Muscle of leg (tissue), 16 donors: ENCODE measurements at places on chromosomes 16 and 17. TPM values are rescaled to one million over a fixed set of nuclear protein-coding genes. Genes with fewer than 3 reads are reported as not detected.

DNA sequence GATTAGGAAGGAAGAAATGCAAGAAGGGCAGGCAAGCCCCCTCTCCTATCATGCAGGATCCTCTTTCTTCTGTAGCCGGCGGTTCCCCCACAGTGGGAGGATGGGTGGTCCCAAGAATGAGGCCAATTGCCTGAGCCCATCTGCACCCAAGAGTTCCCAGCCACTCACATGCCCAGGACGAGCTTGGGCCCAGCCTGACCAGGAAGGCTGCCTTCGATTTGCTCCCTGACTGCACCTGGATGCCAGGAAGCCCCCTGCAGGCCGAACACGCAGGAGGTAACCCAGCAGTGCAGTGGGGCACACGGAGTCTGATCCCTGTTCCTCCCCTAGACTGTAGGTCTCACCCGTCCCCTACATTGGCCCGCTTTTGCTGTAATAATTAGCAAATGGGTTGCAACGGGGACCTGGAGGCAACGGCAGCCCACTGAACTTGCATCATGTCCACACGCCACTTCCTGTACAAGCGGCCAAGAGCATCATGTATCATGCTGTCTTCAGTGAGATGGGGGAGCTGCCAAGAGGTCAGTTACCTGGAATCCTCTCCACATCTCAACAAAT lies 67.5 kb downstream of the AMFR start:
- peaks cover 15% of the 10 kb centered on the region for H3K36me3 ChIP-seq
- peaks cover 4% of the 10 kb centered on the region for H3K4me1 ChIP-seq
- no peak overlapping the region for H3K27ac ChIP-seq
- no peaks in the 10 kb centered on the region for H3K27me3 ChIP-seq
- no peak for DNase-seq
- no peak overlapping the region for H3K4me3 ChIP-seq

GRCh38 chr17:21119247-21119918 lies 7.4 kb upstream of the DHRS7B start:
- H3K36me3 ChIP-seq = no peaks in the 10 kb centered on the region
- no peaks in the 10 kb centered on the region for H3K4me1 ChIP-seq
- no peak overlapping the region for H3K27ac ChIP-seq
- H3K4me3 ChIP-seq = no peak overlapping the region
- peak; percentile 80 for DNase-seq
- H3K27me3 ChIP-seq = peaks cover 2% of the 10 kb centered on the region

DNA sequence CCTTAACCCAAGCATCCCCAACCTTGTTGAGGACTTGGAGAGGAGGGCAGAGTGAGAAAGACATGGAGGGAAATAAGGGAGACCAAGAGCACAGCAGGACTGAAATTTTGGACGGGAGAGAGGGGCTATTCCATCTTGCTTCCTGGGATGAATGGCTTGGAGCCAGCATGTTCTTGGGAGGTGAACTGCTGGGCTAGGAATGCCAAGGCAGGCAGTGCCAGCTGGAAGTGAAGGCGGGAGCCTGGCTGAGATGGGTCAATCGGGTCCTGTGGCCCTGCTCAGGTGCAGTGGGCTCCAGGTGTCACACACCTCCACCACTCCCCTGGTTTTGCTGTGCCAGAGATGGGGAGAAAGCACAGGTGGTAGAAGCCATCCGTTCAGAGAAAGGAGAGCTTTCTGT lies 25.5 kb downstream of the WNT9B start:
- H3K4me1 ChIP-seq = no peaks in the 10 kb centered on the region
- no peak overlapping the region for H3K4me3 ChIP-seq
- DNase-seq = no peak
- H3K27me3 ChIP-seq = peaks cover 3% of the 10 kb centered on the region
- H3K36me3 ChIP-seq = no peaks in the 10 kb centered on the region

The USH1G gene
- not detected for polyA plus RNA-seq

DNA sequence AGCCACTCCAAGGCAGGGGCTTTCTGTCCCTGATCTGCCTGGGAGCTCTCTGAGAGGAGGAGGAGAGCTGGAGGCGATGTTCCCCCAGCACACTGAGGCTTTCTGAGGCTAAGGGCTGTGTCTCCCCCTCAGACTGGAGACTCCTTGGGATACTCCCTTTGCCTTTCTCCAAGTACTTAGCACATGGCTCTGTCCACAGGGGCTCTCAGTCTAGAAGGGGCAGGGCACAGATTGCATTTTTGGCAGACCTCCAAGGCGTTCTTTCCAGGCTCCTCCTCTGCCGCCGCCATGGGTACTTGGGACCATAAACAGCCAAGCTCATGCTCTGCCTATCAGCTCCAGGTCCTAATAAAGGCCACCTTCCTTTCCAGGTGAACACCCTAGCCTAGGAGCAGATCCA lies 1.8 kb upstream of the GIP start:
- no peak for DNase-seq
- H3K4me3 ChIP-seq = no peak overlapping the region
- H3K27ac ChIP-seq = no peak overlapping the region
- H3K36me3 ChIP-seq = no peaks in the 10 kb centered on the region
- no peaks in the 10 kb centered on the region for H3K4me1 ChIP-seq

The TBC1D3H gene
- not detected for polyA plus RNA-seq

DNA sequence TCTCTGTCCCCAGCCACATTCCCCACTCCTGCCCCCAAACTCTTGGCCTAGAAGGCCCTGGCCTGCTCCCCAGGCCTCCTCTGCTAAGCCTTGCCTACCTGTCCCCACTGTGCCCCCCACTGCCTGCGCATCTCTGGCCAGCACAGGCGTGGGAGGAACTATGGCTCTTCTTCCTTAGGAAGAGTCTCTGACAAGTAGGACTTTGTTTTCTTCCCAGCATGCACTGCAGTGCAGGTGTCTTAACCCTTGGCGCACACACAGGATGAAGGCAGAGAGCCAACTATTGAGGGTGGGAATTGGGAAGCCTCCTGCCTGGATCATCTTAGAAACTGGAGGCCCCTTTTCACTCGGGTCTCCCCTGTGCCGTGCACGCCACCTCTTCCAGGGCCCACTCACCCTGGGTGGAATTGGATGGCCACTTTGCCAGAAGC lies 3.6 kb downstream of the AMDHD2 start:
- no peak overlapping the region for H3K27ac ChIP-seq
- DNase-seq = no peak
- no peak overlapping the region for H3K4me3 ChIP-seq
- H3K36me3 ChIP-seq = peaks cover 62% of the 10 kb centered on the region
- H3K4me1 ChIP-seq = peaks cover 20% of the 10 kb centered on the region

The HEATR9 gene
- polyA plus RNA-seq = 0.17 TPM

The DPEP2 gene
- 1.4 TPM for polyA plus RNA-seq

- no peaks in the 10 kb centered on the region for H3K27me3 ChIP-seq
- H3K4me3 ChIP-seq = no peak overlapping the region
- H3K36me3 ChIP-seq = peaks cover 42% of the 10 kb centered on the region
- H3K27ac ChIP-seq = peak overlapping the region; percentile 67
- peak; percentile 53 for DNase-seq
Observed at GRCh38 chr17:78082988-78083387, 45.6 kb downstream of the TMC6 start.

DNA sequence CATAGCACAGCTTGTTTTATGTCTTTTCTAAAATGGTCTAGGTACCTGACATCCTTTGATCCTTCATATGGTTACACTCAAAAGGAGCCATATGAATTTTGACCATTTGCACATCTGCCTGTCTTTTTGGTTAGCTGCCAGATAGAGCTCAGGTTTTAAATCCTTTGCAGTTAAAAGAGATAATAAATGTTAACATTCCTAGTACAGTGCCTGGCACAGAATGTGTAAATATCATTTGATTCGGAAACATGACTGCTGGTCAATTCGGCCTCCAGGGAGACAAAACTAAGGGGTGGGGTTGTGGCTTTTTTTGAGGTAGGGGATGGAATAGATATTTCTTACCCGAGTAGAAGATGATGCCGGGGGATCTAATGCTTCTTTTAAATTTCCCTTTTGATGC lies 64.2 kb downstream of the FTO start:
- H3K4me3 ChIP-seq = no peak overlapping the region
- H3K27me3 ChIP-seq = no peaks in the 10 kb centered on the region
- H3K36me3 ChIP-seq = no peaks in the 10 kb centered on the region
- no peak overlapping the region for H3K27ac ChIP-seq
- no peaks in the 10 kb centered on the region for H3K4me1 ChIP-seq

GRCh38 chr17:4509923-4510617 lies 11.4 kb downstream of the SPNS2 start:
- H3K4me1 ChIP-seq = peaks cover 13% of the 10 kb centered on the region
- H3K27me3 ChIP-seq = peaks cover under 1% of the 10 kb centered on the region
- no peaks in the 10 kb centered on the region for H3K36me3 ChIP-seq
- DNase-seq = no peak
- no peak overlapping the region for H3K4me3 ChIP-seq

The AGRP gene
- not detected for polyA plus RNA-seq

- no peaks in the 10 kb centered on the region for H3K36me3 ChIP-seq
- peak overlapping the region; percentile 86 for H3K4me3 ChIP-seq
- H3K27ac ChIP-seq = peak overlapping the region; percentile 88
- peaks cover 15% of the 10 kb centered on the region for H3K4me1 ChIP-seq
Observed at GRCh38 chr16:69564845-69565670, 708 bp upstream of the NFAT5 start.
